ENCODE measurements at places on chromosomes 2 and 18.

DNA sequence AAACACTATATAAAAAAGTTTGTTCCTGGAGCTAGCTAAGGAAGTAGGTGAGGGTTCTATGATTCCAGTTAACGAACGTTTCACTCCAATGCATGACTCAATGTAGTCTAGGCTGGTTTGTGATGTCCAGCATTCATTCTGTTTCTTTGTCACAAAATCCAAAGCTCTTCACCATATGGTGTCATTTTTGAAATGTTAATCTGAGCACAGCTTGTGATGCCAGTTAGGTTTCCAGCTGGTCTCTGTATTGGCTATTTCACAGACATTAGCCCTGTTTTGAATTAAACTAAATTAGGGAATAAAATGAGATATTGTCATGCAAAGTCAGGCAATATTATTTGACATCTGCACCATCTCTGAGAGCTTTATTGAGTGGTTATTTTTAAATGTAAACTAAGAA lies 159.4 kb downstream of the RBM43 start:
- no peak overlapping the region for H3K4me3 ChIP-seq
- no peaks in the 10 kb centered on the region for H3K27me3 ChIP-seq
- peaks cover 2% of the 10 kb centered on the region for H3K4me1 ChIP-seq
- no peak overlapping the region for H3K27ac ChIP-seq

GRCh38 chr2:234046521-234046920 lies 4.0 kb upstream of the SPP2 start:
- no peaks in the 10 kb centered on the region for H3K36me3 ChIP-seq
- DNase-seq: no peak

- no peak overlapping the region for H3K27ac ChIP-seq
- no peaks in the 10 kb centered on the region for H3K27me3 ChIP-seq
- H3K36me3 ChIP-seq: no peaks in the 10 kb centered on the region
These were observed 97.9 kb downstream of the FIGN start for GRCh38 chr2:163637871-163638270.

GRCh38 chr2:217086038-217086522 lies 226.2 kb upstream of the TNP1 start:
- no peak for DNase-seq
- H3K4me3 ChIP-seq: no peak overlapping the region
- no peaks in the 10 kb centered on the region for H3K4me1 ChIP-seq

- peaks cover 16% of the 10 kb centered on the region for H3K36me3 ChIP-seq
- no peak overlapping the region for H3K4me3 ChIP-seq
- H3K27ac ChIP-seq: no peak overlapping the region
- peak; percentile 85 for DNase-seq
These were observed 11.3 kb downstream of the MALT1 start for GRCh38 chr18:58682429-58683069.

- no peaks in the 10 kb centered on the region for H3K27me3 ChIP-seq
- no peak overlapping the region for H3K4me3 ChIP-seq
- no peak for DNase-seq
- H3K36me3 ChIP-seq: no peaks in the 10 kb centered on the region
- no peak overlapping the region for H3K27ac ChIP-seq
- no peaks in the 10 kb centered on the region for H3K4me1 ChIP-seq
These were observed 387.3 kb downstream of the PLCL1 start for GRCh38 chr2:198191651-198192050.

Measured in lung (tissue), 17 donors.